H1 (cell line): ENCODE measurements at places on chromosomes 12 and 14. TPM values are rescaled to one million over a fixed set of nuclear protein-coding genes. Genes with fewer than 3 reads are reported as not detected.

- DNase-seq, result no peak
Observed at GRCh38 chr12:167959-168600, 45.9 kb downstream of the SLC6A12 start.

INHBC gene
- 0.15 and 0.30 TPM in 2 replicates for polyA plus RNA-seq

OAS1 gene
- 0.13 and 0.23 TPM in 2 replicates for polyA plus RNA-seq

DEGS2 gene
- polyA plus RNA-seq, result 0.60 and 0.82 TPM in 2 replicates

- DNase-seq, result no peak
Observed at GRCh38 chr14:98924046-98924445, 348.0 kb downstream of the BCL11B start.

DNA sequence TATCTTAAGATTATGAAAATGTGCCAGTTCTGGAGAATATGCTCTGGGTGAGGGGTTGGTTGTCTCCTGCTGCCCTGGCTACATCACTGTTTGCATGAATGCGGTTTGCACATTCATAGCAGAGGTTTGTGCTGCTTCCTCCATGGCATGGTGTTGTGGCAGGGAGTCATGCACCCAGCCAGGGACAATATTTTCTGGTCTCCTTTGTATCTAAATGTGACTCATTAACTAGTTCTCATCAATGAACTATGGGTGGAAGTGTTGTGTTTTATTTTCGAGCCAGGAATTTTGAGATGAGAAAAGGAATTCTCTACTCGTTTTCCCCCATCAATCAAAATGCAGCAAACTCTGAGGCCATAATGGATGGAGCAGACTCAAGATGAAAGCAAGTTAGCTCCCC lies 527.3 kb downstream of the SNAPC1 start:
- no peak for DNase-seq

NPFF gene
- not detected in 2 replicates for polyA plus RNA-seq

GRCh38 chr12:54045868-54046521 lies 7.6 kb upstream of the HOXC4 start:
- no peak for DNase-seq

BICDL1 gene
- 17.2 and 18.4 TPM in 2 replicates for polyA plus RNA-seq

- DNase-seq, result no peak
Observed at GRCh38 chr14:90342327-90342726, 10.6 kb upstream of the NRDE2 start.

GRCh38 chr14:37153483-37153882 lies 18.9 kb downstream of the SLC25A21 start:
- no peak for DNase-seq

DNA sequence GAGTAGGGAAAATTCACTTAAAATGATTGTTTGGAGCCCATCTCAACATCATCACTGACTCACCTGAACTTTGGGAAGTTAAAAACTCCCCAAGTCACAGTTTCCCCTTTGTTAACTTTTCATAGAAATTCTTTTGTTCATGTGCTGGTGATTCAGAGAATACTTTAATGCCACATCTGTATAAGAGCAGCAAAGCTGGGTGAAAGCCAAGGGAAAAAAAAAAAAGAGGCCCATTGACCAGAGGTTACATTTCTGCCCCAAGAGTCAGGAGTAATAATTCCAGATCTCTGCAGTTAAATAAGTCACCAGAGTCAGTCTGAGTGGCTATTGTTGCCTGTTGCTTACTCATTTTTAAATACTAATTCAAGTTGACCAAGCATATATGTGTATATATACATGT lies 136.4 kb upstream of the LGR5 start:
- no peak for DNase-seq

KIF5A gene
- 10.7 and 11.7 TPM in 2 replicates for polyA plus RNA-seq

- no peak for DNase-seq
Observed at GRCh38 chr12:114679942-114680341, 4.0 kb downstream of the TBX3 start.

GRCh38 chr14:105394714-105395537 lies 3.4 kb upstream of the TEX22 start:
- DNase-seq, result no peak

DNA sequence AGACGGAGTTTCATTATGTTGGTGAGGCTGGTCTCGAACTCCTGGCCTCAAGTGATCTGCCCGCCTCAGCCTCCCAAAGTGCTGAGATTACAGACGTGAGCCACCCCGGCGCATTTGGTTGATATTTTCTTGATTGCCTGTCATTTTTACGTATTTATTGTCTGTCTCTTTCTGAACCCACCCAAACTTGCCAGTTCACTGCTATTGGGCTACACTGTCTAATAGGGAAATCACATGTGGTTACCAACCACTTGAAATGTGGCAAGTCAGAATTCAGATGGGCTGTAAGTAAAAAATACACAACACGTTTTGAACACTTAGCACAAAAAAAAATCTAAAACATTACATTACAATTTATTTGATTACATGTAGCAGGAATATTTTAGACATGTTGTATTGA lies 2.1 kb downstream of the WSB2 start:
- no peak for DNase-seq

GRCh38 chr14:55129428-55130195 lies 560 bp downstream of the LGALS3 start:
- DNase-seq, result peak; percentile 78

DNA sequence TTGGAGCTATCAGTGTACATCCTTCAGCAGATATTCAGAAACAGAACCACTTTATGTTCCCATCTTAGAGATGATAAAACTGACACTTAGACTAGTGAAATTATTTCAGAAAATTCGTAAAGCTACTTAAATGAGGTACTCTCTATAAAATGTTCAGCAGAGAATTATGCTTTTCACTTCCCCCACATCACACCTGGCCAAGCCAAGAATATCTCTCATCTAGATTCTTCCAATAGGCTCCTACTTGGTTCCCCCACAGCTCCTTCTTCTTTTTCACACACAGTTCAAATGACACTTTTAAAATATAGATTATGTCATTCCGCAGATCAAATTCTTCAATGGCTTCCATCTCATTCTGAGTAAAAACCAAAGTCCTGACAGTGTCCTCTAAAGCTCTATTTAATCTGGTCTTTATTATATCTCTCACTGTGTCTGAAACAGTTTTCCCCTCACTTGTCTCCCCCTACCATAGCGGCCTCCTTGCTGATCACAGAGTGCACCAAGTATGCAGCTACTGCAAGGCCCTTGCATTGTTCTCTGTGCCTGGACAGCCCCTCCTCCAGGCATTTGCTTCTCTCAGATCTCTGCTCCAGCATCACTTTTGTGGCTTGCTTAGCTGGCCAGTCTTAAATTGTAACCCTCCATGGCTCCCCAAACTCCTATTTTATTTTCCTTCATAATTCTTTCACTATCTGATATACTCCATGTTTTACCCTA lies 736.8 kb upstream of the USP15 start:
- DNase-seq, result no peak

GRCh38 chr12:59186451-59186850 lies 266.1 kb upstream of the LRIG3 start:
- DNase-seq, result no peak

GRCh38 chr12:31298515-31298910 lies 27.4 kb downstream of the SINHCAF start:
- DNase-seq, result no peak

OTOGL gene
- polyA plus RNA-seq, result 0.11 and 0.12 TPM in 2 replicates

DNA sequence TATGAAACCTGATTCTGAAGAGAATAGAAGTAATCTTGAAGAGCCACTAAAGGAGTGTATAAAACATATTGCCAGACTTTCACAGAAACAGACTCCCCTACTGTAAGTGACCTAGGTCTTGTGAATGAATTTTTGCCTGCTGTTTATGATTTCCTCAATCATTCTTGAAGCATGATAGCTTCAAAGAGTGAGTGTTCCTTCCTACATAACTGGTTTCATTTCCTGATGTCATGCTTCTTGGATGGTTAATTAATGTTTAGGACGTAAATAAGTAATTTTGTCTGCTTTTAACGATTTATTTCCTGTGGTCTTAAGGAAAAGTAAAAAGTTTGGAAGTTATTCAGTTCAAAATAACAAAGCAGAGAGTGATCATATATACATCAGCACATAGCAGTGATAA lies 129.8 kb downstream of the PIK3C2G start:
- no peak for DNase-seq

PIWIL1 gene
- 0.02 TPM in 1 of 2 replicates, not detected in the other for polyA plus RNA-seq

GRCh38 chr14:34707722-34708121 lies 6.7 kb downstream of the CFL2 start:
- no peak for DNase-seq

DNA sequence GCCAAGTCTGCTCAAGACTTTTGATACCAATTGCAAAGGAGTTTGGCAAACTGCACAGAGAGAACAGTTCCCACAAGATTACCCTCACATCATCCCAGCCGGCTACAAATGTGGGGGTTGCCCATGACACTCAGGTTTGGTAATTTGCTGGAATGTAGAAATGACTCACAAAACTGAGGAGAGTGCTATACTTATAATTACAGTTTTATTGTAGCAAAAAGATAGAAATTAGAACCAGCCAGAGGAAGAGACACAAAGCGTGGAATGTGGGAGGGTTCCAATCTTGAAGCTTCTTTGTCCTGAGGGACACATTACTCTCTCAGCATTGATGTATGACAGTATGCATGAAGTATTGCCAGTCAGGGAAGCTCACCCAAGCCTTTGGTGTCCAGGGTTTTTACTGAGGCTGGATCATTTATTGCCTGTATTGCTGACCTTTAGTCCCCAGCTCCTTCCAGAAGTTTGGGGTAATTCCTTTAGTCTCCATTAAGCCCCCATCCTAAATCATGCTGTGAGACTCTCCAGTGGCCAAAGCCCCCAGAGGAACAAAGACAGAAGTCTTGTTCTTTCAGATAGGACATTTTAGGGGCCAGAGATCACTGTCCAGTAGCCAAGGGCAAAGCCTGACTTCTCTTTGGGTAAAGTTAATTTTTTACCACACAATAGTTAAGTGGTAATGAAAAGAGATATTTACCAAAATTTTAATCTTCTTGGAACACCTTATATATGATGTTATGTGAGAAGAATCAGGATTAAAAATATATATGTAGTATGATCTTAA lies 9.9 kb downstream of the TBK1 start:
- no peak for DNase-seq

CCDC198 gene
- not detected in 2 replicates for polyA plus RNA-seq

NINJ2 gene
- 1.4 and 1.5 TPM in 2 replicates for polyA plus RNA-seq

DNA sequence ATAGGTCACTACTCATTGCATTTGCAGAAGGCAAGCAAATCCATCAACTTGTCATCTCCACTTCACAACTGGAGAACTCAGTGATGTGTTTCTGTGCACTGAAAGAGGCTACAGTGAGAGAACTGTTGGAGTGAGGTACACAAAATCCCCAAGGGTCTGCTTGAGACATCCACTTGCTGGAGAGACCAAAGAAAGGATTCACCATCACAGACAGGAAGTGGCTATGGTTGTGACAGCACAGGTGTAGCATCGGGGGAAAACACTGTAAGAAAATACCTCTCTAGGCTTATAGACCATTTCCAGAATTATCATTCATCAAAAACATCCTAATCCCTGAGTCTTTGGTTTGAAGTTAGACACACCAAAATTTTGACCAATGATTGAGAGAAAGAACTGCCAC lies 201.3 kb upstream of the OR4E1 start:
- no peak for DNase-seq

GRCh38 chr14:33548606-33549005 lies 402.3 kb downstream of the EGLN3 start:
- DNase-seq, result no peak

- DNase-seq, result no peak
Observed at GRCh38 chr12:104454997-104455396, 1.8 kb upstream of the CHST11 start.

DAO gene
- polyA plus RNA-seq, result not detected in 2 replicates

- no peak for DNase-seq
Observed at GRCh38 chr12:93299262-93299846, 78.4 kb upstream of the NUDT4 start.

DNA sequence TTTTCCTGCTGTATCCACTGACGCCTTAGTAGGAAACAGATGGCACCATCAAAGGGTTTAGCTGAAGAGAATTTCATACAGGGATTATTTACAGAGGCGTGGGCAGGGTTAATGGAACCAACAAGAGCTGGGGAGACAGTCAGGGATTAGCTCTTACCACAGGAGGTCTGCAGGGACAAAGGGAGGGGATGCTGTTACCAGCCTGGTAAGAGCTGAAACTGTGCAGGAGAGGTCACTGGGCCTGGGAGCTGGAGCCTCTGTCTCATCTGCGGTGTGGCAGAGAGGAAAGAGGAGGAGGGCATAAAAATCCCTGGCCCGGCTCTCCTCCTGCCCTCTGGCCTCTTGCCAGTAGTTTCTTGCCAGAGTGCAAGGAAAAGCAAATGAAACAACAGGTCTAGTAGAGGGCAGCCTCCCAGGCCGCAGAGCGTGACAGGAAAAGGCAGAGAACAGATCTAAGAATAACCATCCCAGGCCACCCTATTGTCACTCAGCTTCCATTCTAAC lies 18.9 kb upstream of the POC1B start:
- no peak for DNase-seq

- peak; percentile 44 for DNase-seq
Observed at GRCh38 chr12:3753544-3754284, 805 bp upstream of the CRACR2A start.

DNA sequence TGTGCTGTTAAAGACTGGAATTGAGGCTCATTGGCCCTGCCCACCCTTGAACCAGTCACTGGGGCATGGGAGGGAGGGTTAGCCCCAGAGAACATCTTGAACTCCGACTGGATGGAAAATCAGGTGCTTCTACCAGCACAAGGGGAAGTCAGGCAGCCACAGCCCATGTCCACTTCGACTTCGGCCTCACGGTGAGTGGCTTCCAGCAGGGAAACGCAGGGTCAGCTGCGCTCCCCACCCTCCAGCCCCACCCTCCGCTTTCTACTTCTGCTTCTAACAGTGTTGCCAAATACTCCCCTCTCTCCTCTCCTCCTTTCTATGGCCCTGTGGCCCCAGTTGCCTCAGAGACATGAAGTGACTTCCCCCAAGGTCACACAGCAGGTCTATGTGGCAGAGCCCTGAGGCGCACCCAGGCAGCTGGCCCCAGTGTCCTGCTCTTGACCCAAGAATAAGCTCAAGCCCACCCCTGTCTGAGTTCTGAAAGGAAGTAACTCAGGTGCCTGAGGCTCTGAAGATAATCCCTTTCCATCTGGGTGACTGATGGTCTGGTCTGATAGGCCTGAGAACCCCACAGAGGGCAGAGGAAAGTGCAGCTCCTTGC lies 11.9 kb upstream of the SH2B3 start:
- no peak for DNase-seq

DERA gene
- 5.8 and 13.1 TPM in 2 replicates for polyA plus RNA-seq

DBX2 gene
- 0.05 and 0.06 TPM in 2 replicates for polyA plus RNA-seq

- DNase-seq, result no peak
Observed at GRCh38 chr14:59055439-59056045, 132.9 kb upstream of the DAAM1 start.

DNA sequence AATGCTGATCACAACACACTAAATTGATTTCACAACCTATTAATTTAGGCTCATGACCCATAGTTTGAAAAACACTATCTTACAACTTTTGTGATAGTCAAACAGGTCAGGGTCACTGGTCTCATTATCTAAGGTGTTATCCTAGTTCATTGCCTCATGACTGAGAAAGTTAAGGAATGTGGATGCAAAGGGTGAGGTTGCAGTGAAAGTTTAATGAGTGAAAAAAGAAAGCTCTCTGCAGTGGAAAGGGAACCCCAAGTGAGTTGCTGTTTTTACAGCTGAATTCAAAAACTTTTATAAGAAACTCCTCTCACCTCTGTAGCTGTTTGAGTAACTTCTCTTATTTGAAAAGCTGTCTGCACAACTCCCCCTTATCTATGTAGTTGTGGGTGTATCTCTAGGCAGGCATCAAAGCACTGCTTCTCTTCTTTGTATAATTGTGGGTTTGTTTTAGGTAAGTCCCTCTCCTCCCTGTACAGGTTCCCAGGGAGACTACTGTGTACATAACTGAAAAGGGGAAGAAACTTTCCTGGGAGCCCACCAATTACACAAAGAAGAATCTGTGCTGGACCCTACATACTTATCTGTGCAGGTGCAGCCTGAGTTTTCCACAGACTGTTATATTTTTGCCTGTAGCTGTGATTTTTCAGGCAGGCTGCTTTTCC lies 18.9 kb downstream of the DNAL1 start:
- DNase-seq, result no peak

- no peak for DNase-seq
Observed at GRCh38 chr12:109089683-109090082, 3.6 kb downstream of the ALKBH2 start.
